ENCODE measurements at places on chromosomes 1 and 21. TPM values are rescaled to one million over a fixed set of nuclear protein-coding genes. Genes with fewer than 3 reads are reported as not detected.

Gene GPR157
- total RNA-seq = 17.2 TPM

Gene U2AF1
- 64.8 TPM for total RNA-seq

Gene ILDR2
- 1.2 TPM for total RNA-seq

Gene BCAS2
- 29.8 TPM for total RNA-seq

Gene ZSWIM5
- 0.49 TPM for total RNA-seq

Gene KIF2C
- 63.2 TPM for total RNA-seq

Gene REG4
- total RNA-seq = 18.8 TPM

Gene SERINC2
- 30.0 TPM for total RNA-seq

Gene EXO1
- 18.5 TPM for total RNA-seq

Gene PALMD
- not detected for total RNA-seq

Gene PCBP3
- total RNA-seq = 0.75 TPM

Gene C1orf185
- total RNA-seq = not detected

Gene SFN
- total RNA-seq = 22.1 TPM

Measured in Caco-2 (cell line).